ENCODE measurements at places on chromosomes 3 and 15.

- no peak for DNase-seq
These were observed 998.6 kb downstream of the NAALADL2 start for GRCh38 chr3:175857666-175858270.

DNA sequence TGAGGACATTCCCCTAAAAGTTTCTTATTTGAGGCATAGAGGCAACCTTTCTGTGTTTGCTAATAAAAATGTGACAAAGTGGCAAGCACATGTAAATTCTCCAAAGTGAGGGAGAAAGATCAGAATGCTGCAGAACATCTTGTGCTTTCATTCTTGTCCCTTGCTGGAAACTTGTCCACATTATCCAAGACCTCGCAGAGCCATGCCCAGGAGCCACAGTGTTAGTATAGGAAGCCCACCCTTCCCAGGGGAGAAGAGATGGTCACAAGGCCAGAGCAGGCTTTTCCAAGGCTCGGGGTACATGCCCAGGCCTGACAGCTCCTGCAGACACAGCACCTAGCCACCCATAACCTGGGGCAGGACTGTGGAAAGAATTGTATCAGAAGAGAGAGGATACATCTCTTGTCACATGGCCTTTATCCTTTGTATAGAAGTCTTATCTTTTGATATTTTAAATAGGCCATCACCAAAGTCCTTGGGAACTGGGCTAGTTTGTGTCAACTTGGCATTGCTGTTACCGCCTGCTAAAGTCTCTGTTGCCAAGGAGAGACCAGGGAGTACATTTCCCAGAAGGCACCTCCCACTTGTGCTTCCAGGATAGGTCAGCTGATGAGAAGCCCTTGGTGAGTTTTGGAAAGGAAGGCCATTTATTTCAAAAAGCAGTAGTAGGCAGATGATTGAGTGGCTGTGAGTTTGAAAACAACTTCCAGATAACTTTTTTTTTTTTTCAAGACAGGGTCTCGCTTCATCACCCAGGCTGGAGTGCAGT lies 10.5 kb downstream of the DLEC1 start:
- no peak for DNase-seq

- no peak for DNase-seq
These were observed 6.9 kb downstream of the CILP start for GRCh38 chr15:65204236-65204930.

DNA sequence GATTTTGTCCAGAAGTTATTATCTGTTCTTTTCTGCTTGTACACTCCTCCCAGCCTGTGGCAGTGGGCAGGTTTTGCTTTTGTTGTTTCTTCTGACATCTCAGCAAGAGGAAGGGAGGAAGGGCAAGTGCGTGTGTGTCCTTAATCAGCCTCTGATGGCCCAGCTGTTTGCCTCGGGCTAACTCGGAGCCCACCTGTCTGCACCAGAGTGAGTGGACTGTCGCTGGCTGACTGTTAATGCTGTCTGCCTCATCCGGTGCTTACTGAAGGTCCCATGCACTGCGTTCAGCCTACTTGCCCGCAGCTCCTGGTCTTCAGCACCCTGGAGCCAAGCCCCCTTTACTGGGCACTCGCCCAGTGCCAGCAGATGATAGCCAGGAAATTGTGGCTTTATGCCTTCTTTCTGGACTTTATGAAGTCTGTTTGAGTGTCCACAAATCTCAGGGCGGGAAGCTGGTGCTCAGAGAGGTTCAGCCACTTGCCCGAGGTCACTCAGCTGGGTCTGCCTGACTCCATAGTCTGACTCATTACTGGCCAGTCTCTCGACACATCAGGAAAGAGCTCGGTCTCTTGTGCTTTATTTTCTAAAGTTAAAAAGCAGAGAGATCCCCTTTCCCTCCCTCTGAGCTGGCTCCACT lies 89.5 kb downstream of the CHRNA7 start:
- DNase-seq = no peak

DNA sequence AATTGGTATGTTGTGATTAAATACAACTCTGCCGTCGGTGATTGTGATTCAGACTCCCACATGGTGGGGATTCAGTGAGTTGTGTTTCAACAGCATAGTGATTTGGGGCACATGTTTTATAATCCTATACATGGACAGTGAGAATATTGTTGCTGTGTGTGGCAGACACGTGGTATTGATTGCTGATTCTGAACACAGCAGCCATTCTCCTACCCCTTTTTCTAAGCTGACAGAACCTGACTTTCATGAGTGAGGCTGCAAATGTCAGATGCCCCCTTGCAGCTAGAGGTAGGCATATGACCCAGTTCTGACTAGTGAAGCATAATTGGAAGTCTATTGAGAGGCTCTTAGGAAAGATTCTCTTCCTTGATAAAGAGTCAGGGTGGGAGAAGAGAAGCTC lies 155.0 kb upstream of the STRIT1 start:
- DNase-seq = no peak

DNA sequence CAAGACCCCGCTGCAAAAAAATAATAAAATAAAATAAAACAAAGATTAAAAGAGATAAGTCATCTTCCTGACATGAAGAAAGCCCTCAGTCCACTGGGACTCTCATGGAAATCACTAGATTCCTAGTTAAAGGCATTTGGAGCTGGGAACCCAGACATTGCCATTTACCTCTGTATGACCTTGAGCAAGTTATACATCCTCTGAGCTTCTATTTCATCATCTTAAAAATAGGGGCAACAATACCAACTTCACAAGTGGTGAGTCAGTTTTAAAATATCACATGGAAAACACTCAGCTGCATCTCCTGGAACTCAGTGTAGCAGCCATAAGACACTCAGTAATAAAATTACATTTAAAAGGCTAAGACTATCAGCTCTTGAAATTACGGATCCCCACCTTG lies 334.8 kb downstream of the ERC2 start:
- no peak for DNase-seq

- no peak for DNase-seq
These were observed 17.5 kb upstream of the REC114 start for GRCh38 chr15:73425510-73425909.

DNA sequence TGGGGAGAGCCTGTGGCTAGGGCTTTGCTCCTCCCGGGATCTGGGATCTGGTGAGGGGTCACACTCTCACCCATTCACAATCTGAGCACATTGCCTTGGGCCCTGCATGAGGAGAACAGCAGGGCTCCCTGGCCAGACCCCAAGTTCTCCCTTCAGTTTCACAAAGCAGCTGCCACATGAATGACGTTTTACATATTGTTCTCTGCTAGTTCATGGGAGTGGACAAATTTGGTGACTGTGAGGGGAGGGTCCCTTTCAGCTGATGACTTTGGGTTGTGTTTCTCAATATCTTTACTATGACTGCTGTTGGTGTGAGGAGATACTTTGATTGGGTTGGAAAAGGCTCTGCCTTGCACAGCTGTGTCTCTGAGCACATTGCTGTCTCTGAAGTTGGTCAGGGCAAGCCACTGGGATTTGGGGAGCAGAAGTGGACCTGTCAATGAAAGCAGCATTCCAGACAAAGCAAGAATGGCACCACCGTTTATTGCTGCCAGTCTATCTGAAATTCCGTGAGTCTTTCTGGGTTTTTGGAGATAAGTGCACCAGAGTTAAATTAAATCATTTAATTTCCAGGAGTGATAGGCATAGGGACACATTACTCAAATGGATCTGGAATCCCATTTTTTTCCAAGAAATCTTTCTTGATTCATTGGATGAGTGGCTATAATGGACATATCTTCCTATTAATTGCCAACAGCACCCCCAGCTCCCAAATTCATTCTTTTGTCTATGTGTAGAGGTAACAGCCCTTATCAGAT lies 10.3 kb downstream of the TIMP4 start:
- no peak for DNase-seq

DNA sequence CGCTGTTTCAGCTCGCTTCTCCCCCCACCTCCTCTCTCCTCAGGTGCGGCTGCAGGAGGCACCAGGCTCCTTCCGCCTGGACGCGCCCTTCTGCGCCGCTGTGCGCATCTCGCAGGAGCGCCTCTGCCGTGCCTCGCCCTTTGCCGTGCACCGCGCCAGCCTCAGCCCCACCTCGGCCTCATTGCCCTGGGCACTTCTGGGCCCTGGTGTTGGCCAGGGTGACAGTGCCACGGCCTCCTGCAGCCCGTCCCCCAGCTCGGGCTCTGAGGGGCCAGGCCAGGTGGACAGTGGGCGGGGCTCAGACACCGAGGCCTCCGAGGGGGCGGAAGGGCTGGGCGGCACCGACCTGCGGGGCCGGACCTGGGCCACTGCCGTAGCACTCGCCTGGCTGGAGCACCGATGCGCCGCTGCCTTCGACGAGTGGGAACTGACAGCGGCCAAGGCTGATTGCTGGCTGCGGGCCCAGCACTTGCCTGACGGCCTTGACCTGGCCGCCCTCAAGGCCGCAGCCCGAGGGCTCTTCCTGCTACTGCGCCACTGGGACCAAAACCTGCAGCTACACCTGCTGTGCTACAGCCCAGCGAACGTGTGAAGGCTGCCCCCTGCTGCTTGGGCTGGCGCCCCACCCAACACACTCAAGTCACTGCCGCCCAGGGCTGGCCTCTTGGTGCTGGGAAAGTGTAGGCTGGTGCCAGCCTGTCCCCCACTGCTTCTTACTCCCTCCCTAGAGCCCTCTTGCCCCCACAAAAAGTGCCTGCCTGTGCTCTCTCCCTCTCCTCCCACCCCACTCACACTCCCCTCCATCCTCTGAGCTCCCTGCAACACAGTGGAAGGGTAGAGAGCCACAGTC lies 7.1 kb downstream of the ALG3 start:
- no peak for DNase-seq

- DNase-seq = no peak
These were observed 67.7 kb downstream of the SCN5A start for GRCh38 chr3:38581774-38582173.

DNA sequence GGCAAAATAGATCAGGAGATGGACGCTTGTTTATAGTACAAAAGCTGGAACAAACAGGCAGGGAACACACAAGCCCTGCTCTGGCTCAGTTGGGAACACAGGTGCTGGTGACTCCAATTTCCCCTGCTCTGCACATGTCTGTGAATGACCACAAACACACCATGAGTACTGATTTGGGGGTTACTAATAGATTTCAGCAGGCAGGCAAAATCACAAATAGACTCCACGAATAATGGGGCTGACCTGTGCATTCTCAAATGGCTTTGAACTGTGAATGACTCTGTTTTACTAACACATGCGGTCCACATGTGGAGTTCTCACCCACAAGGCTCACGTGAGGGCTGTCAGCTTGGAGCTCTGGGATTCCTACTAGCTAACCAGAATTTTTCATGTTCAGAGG lies 3.9 kb downstream of the RTP3 start:
- no peak for DNase-seq

- DNase-seq = no peak
These were observed 106.0 kb downstream of the ARPP21 start for GRCh38 chr3:35745351-35745750.

- DNase-seq = no peak
These were observed 22.7 kb downstream of the LOXL1 start for GRCh38 chr15:73948982-73949381.

DNA sequence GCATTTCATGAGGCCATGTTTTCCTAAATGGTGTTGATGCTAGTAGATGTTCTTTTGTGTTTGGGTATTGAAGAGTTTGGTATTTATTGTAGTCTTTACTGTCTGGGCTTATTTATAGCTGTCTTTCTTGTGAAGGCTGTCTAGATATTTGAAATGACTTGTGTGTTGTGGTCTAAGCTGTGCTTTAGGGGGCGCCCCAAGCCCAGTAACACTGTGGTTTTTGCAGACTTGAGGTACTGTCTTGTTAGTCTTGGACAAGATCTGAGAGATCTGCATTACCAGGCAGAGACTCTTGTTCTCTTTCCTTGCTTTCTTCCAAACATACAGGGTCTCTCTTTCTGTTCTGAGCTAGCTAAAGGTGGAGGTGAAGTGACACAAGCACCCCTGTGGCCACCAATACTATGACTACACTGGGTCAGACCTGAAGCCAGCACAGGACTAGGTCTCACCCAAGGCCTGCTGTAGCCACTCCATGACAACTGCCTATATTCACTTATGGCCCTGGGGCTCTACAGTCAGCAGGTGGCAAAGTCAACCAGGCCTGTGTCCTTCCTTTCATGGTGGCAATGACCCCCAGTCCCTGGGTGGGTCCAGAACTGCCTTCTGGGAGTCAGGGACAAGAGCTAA lies 152.1 kb upstream of the TBC1D5 start:
- no peak for DNase-seq

DNA sequence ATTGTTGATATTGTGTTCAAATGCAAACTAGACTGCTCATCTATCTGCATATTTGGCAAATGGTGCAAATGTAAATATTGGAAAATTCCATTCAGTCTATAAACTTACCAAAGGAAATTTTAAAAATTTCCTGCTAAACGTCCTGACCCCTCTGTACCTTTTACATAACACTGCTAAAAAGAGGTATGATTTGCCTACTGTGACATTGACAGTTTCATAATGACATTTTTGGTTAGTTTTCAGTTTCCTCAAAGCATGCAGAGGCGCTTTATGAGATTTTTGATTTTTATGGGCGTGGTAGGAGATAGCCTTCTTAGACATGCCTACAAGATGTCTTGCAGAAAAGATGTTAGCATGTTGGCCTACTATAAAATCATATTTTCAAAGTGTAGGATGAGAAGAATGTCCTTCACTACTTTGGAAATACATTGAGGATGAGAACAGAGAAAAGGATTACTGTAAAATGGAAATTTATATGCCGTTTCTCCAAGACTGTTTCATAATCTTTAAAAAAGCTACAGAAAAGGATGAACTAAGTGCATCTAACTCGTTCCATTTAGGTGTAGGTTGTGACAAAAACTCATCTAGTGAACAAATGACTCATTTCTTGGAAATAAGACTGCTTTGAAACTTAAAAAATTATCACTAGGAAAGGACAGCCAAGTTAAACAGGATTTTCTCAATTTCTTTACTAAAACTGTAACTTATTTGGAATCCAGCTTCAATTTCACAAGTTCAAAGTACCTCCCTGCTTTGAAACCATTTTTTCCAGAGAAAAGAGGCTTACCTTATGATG lies 14.5 kb upstream of the ISLR start:
- DNase-seq = no peak

DNA sequence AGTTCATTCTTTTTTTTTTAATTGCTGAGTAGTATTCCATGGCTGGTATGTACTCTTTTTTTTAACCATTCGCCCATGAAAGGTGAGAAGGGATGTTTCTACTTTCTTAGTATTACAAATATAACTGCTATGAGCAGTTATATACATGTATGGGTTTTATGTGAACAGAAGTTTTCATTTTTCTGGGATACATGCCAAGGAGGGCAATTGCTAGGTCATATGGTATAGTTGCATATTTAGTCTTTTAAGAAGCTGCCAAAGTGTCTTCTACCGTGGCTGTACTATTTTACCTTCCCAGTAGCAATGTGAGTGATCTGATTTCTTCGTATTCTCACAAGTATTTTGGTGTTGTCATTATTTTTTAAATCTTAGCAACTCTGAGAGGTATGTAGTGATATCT lies 11.2 kb upstream of the KLHL40 start:
- DNase-seq = no peak

- peak; percentile 41 for DNase-seq
These were observed 35.7 kb downstream of the MGA start for GRCh38 chr15:41695750-41696436.
